ENCODE measurements at places on chromosomes 6 and 20. TPM values are rescaled to one million over a fixed set of nuclear protein-coding genes. Genes with fewer than 3 reads are reported as not detected.

The LY6G6D gene
- total RNA-seq, result not detected

The ZNF341 gene
- 1.3 TPM for total RNA-seq

The ZCCHC3 gene
- 10.4 TPM for total RNA-seq

The BCAS1 gene
- total RNA-seq, result not detected

The LTB gene
- 0.86 TPM for total RNA-seq

The UST gene
- 2.1 TPM for total RNA-seq

The DUSP22 gene
- 49.2 TPM for total RNA-seq

The TBXT gene
- not detected for total RNA-seq

The XKR7 gene
- total RNA-seq, result not detected

The BNIP5 gene
- total RNA-seq, result not detected

The MCHR2 gene
- total RNA-seq, result not detected

The POU5F1 gene
- total RNA-seq, result 1.0 TPM

The MYL9 gene
- 2,307 TPM for total RNA-seq

The FERMT1 gene
- 0.54 TPM for total RNA-seq

The PHACTR3 gene
- total RNA-seq, result 0.54 TPM

The ZNF391 gene
- total RNA-seq, result 0.62 TPM

The CRISP3 gene
- 0.32 TPM for total RNA-seq

The FAM209A gene
- total RNA-seq, result not detected

The TGM2 gene
- total RNA-seq, result 792 TPM

The RAET1L gene
- not detected for total RNA-seq

The GABRR1 gene
- total RNA-seq, result not detected

The PAQR8 gene
- 2.0 TPM for total RNA-seq

The PROKR2 gene
- not detected for total RNA-seq

The PGC gene
- total RNA-seq, result not detected

The ADGRF4 gene
- not detected for total RNA-seq

The LPIN3 gene
- total RNA-seq, result 26.9 TPM

The ADRM1 gene
- total RNA-seq, result 79.9 TPM

The OLIG3 gene
- total RNA-seq, result not detected

The CLIC5 gene
- total RNA-seq, result 376 TPM

The SEMG1 gene
- total RNA-seq, result not detected

The TXNDC5 gene
- 50.8 TPM for total RNA-seq

The NOX3 gene
- total RNA-seq, result not detected

The METTL24 gene
- 2.0 TPM for total RNA-seq

The BCLAF1 gene
- 81.5 TPM for total RNA-seq

The SIRPB1 gene
- total RNA-seq, result 0.92 TPM

The COX4I2 gene
- total RNA-seq, result 11.3 TPM

The SNRPB gene
- 53.0 TPM for total RNA-seq

The BTNL2 gene
- total RNA-seq, result not detected

The SLC16A10 gene
- total RNA-seq, result 5.0 TPM

The MED23 gene
- total RNA-seq, result 12.3 TPM

The TREM1 gene
- total RNA-seq, result 2.6 TPM

The COL12A1 gene
- total RNA-seq, result 40.3 TPM

The DYNLT2 gene
- total RNA-seq, result 0.83 TPM

The PPP1R3G gene
- 7.7 TPM for total RNA-seq

The C4A gene
- total RNA-seq, result 131 TPM

The ZBTB12 gene
- 5.2 TPM for total RNA-seq

The TRIM40 gene
- not detected for total RNA-seq

The RBPJL gene
- not detected for total RNA-seq

The EYS gene
- 0.24 TPM for total RNA-seq

The RIPPLY2 gene
- total RNA-seq, result not detected

Measured in cardiac septum (tissue), 1 donor.